A549 treated with DMSO at 1 μM for 4 hours (cell line): ENCODE measurements at places on chromosomes 1 and 21. TPM values are rescaled to one million over a fixed set of nuclear protein-coding genes. Genes with fewer than 3 reads are reported as not detected.

NBPF14 gene
- total RNA-seq = 13.4 to 17.6 TPM (median 14.7 TPM) in 5 replicates

RBM34 gene
- total RNA-seq = 60.5 to 83.1 TPM (median 71.1 TPM) in 5 replicates

OR2T35 gene
- not detected in 5 replicates for total RNA-seq

FCGR3A gene
- not detected in 5 replicates for total RNA-seq
